ENCODE measurements at places on chromosomes 7 and 10.

- no peak for DNase-seq
Observed at GRCh38 chr7:98559958-98560357, 57.1 kb upstream of the NPTX2 start.

DNA sequence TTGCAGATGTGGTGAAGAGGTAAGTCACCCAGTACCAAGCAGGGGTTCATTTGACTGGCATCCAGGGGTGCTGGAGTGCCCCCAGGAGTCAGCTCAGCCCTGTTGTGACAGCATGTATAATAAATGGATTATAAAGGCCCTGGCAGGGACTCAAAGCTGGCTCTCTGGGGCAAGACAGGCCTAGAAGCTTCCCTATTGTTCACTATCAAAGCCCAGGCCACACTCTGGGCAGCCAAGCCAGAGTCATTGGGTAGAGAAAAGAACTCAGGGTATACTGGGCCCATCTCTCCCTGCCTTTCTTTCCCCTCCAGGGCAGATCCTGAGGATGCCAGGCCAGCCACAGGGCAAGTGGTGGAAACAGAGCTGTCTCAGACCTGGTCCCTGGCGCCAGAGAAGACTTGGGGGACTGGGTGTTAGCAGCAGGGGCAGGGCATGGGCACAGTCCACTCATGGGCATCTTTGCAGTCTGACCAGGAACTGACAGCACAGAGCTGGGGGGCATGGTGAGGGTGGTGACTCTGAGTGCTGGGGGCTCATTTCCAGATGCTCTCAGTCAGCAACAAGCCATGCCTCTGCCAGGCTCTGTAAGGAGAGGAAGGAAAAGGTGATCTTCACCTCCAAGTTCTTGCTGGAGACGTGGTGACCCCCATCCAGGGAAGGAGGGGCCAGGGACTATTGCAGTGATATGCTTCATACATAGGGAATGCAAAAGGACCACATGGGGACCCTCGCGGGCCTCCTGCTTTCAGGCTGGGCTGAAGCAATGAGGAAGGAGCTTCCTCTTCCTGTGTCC lies 11.7 kb downstream of the RBP3 start:
- no peak for DNase-seq

DNA sequence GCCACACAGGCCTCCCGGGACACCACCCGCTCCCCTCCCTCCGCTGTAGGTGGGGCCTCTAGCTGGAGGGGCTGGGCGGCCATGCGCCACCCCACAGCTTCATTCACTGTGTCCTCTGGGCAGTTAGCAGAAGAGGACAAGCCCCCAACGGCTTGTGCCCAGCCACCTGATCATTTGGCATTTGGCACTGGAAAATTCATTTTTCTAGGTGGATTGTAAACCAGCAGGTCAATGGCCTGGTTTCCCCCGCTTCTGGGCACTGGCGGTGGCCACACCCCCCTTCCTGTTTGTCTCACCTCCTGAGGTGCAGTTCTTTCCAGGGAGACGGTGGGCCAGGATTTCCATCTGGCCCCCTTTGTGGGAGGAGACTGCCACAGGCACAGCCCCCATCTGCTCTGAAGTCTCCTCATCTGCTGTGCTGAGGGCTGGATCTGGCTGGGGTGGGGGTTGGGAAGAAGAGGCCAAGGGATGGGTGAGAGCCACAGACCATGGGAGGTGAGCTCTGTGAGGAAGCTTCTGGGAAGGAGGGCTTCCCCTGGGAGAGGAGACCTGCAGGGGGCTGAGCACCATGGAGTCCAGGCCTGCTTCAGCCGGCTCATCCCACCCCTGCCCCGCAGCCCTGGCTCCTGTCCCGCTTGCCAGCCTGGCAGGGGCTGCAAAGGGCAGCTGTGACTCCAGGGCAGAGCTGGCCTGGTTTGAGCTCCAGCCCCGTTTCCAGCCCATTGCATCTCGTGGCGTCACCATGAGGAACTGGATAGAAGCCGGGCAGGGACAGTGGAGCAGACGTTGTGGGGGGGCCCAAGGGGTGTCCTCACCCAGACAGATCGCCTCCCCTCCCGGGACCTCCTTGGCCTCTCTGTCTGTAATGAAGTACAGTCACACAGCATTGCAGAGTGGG lies 40.1 kb upstream of the SLC29A3 start:
- DNase-seq, result no peak

- DNase-seq, result no peak
Observed at GRCh38 chr10:79274279-79275104, 72.8 kb upstream of the PPIF start.

GRCh38 chr10:23417254-23417653 lies 21.6 kb upstream of the OTUD1 start:
- DNase-seq, result no peak

GRCh38 chr10:84783386-84783785 lies 455.0 kb downstream of the CCSER2 start:
- peak; percentile 12 for DNase-seq

Measured in kidney epithelial cell (primary cell).